ENCODE measurements at places on chromosomes 12 and 14.

- DNase-seq, result no peak
These were observed 11.9 kb downstream of the CALM1 start for GRCh38 chr14:90408713-90409112.

DNA sequence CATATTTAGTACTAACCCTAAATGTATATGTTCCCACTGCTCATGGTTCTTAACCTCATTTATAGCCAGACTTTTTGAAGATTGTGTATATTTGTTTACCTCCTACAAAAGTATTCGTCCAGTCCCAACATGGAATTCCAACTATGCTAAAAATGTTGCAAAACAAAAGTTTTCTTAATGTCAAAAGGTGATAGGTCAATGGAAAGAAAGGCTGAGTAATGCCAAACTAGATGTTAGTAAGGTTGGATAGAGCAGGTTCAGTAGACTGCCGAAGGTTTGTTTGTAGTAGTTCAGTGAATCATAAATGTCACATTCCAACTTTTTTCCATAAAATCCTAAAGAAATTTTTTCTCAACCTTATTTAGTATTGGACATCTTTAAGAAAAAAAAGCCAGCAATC is 874.5 kb downstream of the FLRT2 start:
- peak; percentile 14 for DNase-seq

DNA sequence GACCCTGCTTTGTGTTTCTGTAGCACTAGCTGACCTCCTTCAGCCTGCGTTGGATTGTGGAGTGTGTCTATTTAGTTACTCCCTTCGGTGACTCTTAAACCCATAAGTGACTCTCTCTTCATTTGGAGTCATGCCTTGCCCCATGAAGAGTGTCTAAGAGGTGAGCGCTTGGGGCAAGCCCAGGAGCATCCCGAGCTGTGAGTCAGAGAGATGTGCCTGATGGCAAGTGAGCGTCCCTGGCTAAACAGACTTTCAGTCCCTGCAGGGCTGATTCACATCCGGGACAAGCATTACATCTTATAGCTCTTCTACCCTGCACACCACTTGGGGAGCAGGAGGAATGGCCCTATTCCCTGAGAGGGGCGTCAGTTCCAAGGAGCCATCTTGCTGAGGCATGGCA is 24.3 kb upstream of the ATF1 start:
- no peak for DNase-seq

DNA sequence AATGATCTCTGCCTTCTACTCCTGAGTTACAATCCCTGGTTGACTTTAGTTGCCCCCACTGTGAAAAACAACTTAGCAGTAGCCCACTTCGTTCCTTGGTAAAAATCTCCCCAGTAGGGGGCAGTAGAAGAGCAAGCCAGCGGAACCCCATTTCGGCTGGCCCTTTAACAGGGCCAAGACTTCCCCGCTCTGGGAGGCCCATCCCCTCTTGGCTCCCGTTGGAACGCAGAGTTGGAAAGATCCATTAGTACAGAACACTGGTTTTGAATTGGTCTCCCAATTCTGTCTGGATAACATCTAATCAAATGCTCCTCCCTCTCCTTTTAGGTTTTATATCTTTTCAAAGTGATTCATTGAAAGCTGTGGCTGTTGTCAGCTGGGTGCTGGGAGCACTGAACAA is 1133.3 kb downstream of the BCL11B start:
- no peak for DNase-seq

DNA sequence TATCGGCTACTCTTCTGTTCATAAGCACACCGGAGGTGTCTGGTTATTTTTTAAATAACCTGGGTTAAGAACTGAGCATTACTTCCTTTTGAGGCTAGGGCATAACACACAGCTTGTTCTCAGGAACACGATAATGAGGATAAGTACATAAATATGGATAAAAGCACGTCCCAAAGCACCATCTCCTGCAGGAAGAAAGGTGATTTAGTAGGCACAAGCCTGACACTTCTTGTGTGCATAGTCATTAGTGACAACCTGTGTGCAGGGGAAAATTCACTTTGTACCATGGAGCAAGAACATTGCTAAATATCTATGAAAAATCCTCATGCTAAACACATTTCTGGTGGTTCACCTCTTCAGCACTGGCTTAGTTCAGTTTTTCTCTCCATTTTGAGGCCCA is 166.5 kb downstream of the SNAPC1 start:
- DNase-seq, result no peak

DNA sequence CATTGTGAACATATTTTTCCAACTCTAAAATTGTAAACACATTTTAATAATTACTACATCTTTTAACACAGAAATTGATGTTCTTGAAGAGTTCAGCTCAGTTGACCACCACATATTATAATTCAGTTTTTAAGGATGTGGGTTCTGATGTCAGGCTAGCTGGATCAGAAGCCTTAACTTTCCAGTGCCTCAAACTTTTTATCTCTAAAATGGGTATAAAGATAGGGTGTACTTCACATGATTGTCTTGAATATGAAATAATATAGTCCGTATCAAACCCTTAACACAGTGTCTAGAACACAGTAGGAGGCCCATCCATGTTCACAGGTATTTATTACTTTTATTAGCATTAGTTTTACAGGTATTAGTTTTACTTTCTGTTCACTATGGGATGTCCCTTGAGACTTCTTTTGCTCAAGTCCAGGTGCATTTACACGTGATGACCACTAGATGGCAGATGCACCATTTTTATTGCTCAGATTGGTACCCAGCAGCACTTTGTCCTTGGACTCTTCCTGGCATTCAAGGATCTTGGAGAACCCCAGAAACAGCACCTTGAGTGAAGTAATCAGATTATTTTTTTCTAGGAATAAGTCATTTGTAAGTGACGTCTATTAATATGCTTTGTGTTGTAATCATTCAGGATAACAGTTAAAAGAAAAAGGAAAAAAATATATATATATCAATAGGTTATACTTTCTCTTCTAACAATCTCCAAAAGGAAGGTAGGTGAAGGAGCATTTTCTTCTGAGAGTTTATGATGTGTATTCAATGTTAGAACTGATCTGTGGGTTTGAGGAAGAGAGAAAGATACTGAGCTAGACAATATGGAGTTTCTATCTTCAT is 580.2 kb downstream of the ETNK1 start:
- DNase-seq, result peak; percentile 66

GRCh38 chr12:129696405-129696804 is 207.4 kb downstream of the TMEM132D start:
- DNase-seq, result no peak

DNA sequence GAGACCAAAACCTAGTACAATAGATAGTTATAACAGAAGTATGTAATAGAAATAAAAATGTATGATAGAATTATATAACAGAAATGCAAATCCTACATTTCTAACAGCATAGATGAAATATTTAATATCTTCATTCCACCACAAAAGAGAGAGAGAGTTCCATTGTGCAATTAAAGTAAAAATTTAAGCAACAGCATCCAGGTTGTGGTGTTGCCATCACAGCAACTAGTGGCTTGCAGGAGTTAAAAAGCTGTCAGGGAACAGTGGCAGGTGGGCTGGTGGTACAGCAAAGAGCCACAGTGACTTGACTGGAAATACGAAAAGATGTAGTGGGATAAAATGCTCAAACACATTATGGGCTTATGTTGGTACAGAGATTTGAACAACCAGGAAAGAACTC is 57.1 kb upstream of the MDM1 start:
- no peak for DNase-seq

GRCh38 chr12:1367331-1368291 is 226.8 kb downstream of the FBXL14 start:
- DNase-seq, result no peak

- DNase-seq, result no peak
These were observed 36.5 kb downstream of the NCKAP5L start for GRCh38 chr12:49791700-49792099.

DNA sequence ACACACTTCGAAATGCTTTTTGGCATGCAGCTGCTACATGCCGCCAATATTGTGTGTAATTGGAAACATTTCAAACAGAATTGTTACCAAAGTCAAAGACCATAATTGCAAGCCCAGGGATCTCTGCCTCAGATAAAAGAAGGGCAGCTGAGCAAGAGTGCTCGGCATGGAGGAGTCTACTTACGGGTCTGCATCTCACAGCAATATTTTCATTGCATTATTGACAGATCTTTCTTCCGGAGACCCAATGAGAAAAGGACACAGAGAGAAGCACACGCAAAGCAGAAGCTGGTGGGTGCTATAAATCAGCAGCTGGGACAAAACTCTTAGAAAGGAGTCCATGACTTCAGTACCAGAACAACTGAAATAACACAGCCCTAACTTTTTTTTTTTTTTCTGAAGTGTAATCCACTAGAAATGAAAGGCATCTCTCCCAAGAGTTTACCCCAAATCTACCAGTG is 4.9 kb downstream of the PRICKLE1 start:
- no peak for DNase-seq

- no peak for DNase-seq
These were observed 22.0 kb upstream of the NUDT14 start for GRCh38 chr14:105203057-105203531.

DNA sequence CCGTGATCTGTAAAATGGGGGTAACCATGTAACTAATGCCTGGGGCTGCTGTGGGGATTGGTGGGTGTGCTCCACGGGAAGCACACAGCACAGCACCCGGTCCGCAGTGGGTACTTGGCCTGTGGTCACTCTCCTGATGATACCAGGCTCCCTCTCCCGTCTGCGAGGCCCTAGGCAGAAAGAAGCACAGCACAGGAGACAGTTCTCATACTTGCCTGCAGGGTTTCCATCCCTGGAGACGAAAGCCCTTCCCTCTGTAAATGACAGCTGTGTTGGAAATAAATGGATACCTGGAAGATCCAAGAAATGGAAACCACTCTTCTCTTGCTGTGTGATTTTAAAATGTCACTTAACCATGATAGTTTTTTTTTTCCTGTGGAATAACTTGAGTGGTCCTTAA is 7.9 kb upstream of the PRMT8 start:
- no peak for DNase-seq

DNA sequence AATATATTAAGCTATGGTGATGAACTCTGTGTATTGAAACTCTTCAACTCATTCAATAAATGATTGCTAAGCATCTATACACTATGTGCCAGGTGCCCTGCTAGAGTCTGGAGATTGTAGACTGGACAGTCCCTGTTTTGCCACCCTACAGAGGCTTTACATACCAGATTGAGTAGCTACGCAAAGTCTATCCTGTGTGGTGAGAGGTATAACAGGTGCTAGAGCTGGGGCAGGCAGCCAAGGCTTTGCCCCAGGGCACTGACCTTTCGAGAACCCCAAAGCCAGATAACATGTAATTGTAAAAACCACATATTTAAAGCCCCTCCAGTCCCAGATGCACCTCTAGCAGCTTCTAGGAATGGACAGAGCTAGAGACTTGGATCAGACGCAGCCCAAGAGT is 52.8 kb downstream of the PPM1H start:
- no peak for DNase-seq

GRCh38 chr12:132407451-132407961 is 78.1 kb upstream of the GALNT9 start:
- DNase-seq, result no peak

GRCh38 chr12:93950311-93950710 is 198.1 kb upstream of the PLXNC1 start:
- no peak for DNase-seq

- no peak for DNase-seq
These were observed 101.7 kb downstream of the KIF21A start for GRCh38 chr12:39341179-39341578.

DNA sequence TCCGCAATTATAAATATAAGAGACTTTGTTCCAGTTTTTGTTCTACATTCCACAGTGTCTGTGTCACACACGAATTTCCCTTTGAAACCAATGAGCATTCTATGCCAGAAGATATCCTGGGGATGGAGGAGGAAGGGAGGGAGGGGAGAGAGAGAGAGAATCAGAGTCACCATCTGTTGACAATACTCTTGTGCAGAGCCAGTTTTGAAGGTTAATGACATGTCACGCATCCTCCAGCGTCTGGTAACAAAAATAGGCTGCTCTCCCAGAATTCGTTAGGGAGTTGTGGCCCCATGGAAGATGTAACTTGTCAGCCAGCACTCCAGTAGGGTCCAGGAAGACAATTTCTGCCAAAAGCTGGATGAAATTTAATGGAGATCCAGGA is 213.5 kb upstream of the KRR1 start:
- peak; percentile 81 for DNase-seq

- DNase-seq, result no peak
These were observed 10.0 kb downstream of the TMCC3 start for GRCh38 chr12:94640134-94640928.

DNA sequence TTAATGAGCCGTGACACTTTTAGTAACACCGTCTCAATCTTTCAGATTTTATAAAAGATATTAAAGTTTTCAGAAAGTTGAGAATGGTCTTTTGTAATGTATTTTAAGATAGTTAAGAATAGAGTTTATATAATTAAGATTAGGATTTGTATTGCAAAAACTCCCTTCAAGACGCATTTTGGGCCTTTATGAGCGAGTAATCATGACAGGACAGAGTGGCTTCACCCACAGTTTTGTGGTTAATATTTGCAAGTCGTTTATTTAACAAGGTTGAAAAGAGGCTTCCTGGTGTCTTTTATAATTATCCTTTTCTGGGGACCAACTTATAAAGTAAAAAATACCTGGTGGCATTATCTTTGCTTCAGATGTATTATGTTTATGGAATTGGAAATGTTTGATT is 44.0 kb downstream of the TRAF3 start:
- DNase-seq, result no peak

GRCh38 chr12:70757830-70758493 is 120.7 kb upstream of the PTPRB start:
- DNase-seq, result no peak

DNA sequence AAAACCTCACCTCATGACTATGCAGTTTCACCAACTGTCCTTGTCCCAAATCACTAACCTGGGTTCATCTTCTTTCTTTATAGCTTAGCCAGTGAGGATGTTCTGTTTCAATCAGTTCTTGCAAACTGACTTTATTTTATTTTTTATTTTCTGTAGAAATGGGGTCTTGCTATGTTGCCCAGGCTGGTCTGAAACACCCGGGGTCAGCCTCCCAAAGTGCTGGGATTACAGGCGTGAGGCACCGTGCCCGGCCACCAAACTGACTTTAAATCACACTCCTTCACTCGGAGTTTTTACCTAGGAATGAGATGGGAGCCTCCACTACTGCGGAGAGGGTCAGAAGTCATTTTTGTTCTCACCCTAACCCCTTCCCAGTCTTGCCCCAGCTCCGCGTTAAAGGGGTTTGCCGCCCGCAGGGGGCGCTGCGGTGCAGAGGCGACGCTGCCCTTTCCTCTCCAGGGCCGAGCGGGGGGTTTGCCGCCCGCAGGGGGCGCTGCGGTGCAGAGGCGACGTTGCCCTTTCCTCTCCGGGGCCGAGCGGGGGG is 7.0 kb upstream of the B4GALNT3 start:
- no peak for DNase-seq

All from SW 1271 (cell line).